SW 1271 (cell line): ENCODE measurements at places on chromosomes 1 and 21.

DNA sequence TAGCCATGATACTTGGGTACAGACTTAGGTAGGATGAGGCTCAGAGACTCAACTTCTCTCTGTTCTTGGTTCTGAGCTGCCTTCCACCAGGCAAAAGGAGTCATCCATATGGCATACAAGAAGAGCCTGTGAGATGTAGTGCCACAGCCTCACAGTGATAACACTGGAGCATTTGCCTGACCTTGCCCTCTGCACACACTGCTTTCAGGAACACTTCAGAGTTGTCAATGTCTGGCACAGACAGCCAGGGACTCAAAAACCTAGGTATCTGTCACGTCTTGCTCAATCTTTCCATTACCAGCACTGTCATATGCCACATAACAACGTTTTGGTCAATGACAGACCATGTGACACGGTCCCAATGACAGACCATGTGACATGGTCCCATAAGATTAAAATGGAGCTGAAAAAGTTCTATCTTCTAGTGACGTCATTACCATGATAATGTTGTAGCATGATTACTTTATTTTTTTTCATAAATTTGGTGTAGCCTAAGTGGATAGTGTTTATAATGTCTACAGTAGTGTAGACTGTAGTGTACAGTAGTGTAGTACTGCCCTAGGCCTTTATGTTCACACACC is 199.9 kb upstream of the CTTNBP2NL start:
- no peak for DNase-seq

- DNase-seq: no peak
These were observed 17.1 kb downstream of the TTF2 start for GRCh38 chr1:117077267-117077666.

DNA sequence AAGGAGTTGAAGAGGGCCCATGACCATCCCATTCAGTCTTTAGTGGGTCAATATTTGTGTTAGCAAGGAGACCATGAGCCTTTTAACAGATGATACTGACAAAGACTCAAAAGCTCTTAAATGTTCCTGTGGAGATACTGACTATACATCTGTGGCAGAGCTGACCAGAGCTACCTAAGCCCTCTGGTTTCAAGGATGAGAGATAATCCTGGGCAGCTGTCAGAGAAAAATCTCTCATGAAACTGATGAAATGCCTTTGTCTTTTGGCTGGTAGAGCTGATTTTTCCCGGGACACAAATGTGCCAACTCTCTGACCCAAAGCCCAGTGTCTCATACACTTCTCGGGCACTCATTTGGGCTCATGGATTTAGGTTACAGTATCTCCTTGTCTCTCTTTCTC is 100.9 kb downstream of the XCL2 start:
- DNase-seq: no peak

DNA sequence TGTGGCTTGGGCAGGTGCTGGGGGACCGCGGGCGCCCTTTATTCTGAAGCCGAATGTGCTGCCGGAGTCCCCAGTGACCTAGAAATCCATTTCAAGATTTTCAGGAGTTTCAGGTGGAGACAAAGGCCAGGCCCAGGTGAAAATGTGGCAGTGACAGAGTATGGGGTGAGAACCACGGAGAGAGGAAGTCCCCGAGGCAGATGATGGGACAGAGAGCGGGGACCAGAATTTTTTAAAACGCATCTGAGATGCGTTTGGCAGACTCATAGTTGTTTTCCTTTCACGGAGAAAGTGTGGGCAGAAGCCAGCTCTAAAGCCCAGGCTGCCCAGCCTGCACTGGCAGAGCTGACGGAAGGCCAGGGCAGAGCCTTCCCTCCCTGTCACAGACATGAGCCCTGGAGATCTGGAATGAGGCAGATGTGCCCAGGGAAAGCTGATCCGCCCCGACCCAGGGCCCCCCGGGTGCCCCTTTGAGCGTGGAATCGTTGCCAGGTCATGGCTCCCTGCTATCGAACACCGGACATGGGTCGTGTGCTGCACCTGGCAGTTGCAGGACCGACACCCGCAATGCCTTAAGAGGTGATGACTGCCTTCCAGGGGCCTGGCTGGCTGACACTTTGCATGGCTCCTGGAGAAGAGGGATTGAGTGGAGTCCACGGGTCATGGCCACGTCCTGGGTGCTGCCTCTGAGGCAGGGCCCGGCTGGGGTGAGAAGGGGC is 6.5 kb upstream of the SLX9 start:
- no peak for DNase-seq

DNA sequence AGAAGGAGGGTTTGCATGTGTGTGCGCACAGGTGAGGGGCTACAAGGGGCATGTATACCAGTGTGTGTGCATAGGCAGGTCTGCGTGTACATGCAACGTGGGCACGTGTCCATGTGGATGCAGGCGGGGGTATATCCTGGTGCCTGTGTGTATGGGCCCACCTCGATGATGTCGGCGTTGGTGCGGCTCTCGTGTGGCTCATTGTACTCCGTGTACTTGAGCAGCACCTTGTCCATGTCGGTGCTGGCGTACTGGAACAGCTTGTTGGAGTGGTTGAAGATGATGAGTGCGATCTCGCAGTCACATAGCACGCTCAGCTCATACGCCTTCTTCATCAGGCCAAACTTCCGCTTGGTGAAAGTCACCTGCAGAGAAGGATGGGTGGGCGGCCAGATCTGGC is 18.3 kb downstream of the MEF2D start:
- no peak for DNase-seq
